ENCODE measurements at places on chromosomes 5 and 9. TPM values are rescaled to one million over a fixed set of nuclear protein-coding genes. Genes with fewer than 3 reads are reported as not detected.

- no peak for DNase-seq
- H3K27ac ChIP-seq = no peak overlapping the region
- no peaks in the 10 kb centered on the region for H3K36me3 ChIP-seq
These were observed 249.0 kb downstream of the MEF2C start for GRCh38 chr5:88634014-88634413.

DNA sequence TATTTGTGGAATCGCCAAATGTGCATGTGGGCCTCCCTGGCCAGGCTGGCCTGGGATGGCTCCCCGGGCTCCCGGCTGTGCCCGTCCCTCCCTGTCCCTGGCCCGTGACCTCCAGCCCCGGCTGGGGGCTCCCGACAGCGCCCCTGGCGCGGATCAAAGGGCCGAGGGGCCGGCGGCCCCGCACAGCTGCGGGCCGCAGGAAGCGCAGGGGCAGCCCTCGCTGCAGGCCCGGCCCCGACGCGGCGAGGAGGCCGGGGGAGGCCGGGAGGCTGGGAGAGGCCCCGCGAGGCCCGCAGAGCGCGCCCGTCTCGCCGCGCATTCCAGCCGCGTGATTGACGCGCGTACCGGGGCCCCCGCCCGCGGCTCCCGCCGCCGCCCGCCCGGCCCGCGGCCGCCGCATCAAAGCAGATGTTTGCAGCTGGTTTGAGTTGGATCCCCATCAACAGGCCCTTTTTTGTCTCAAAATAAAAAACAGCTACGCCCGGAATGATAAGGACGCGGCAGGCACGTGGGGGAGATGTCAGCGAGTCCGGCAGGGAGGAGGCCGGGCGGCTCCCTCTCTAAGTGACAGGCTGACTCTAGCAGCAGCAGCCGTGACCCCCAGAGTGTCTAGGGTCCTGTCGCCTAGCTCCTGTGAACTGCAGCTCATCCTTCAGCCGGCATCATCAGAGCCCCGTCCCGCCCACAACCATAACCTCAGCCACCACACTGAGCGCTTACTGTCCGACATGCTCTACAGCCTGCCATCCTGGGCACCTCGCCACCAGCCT, 69.4 kb downstream of the LMX1B start:
- DNase-seq = no peak
- no peak overlapping the region for H3K27ac ChIP-seq
- no peaks in the 10 kb centered on the region for H3K4me1 ChIP-seq
- peaks cover 3% of the 10 kb centered on the region for H3K27me3 ChIP-seq

DNA sequence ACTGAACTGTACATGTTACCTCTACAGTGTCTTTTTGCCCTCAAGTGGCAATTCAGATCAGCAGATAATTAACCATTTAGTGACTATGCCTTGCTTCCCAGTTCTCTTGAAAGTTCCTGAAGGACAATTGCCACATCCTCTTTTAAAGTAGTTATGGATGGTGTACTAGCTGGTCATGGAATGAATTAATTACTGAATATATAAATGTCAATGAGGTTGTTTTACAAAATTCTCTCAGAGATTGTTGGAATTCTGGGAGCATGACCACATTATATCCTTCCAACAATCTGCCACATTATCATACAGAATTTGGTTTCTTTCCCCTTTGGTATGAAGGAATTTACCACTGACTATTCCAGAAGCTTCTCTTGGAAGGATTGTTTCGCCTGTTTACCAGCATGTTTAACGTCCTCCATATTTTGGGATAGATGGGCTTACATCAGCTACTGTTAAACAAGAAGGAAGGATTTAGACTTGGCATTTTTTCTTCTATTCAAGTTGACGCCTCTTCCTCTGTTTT, 176.4 kb downstream of the CD180 start:
- DNase-seq = no peak
- H3K27ac ChIP-seq = no peak overlapping the region
- peaks cover 13% of the 10 kb centered on the region for H3K4me1 ChIP-seq
- H3K4me3 ChIP-seq = no peak overlapping the region

- H3K27me3 ChIP-seq = no peaks in the 10 kb centered on the region
- H3K27ac ChIP-seq = peak overlapping the region; percentile 25
- no peak for DNase-seq
- no peaks in the 10 kb centered on the region for H3K36me3 ChIP-seq
- H3K4me3 ChIP-seq = no peak overlapping the region
These were observed 78.2 kb downstream of the ANKRD55 start for GRCh38 chr5:56154732-56155484.

The FCN2 gene
- total RNA-seq = 0.16 TPM

The RNF130 gene
- total RNA-seq = 40.9 TPM

- H3K36me3 ChIP-seq = peaks cover 1% of the 10 kb centered on the region
- H3K4me3 ChIP-seq = peak overlapping the region; percentile 99
- peak overlapping the region; percentile 84 for H3K27ac ChIP-seq
These were observed 519 bp downstream of the HSPA5 start for GRCh38 chr9:125240649-125240999.

DNA sequence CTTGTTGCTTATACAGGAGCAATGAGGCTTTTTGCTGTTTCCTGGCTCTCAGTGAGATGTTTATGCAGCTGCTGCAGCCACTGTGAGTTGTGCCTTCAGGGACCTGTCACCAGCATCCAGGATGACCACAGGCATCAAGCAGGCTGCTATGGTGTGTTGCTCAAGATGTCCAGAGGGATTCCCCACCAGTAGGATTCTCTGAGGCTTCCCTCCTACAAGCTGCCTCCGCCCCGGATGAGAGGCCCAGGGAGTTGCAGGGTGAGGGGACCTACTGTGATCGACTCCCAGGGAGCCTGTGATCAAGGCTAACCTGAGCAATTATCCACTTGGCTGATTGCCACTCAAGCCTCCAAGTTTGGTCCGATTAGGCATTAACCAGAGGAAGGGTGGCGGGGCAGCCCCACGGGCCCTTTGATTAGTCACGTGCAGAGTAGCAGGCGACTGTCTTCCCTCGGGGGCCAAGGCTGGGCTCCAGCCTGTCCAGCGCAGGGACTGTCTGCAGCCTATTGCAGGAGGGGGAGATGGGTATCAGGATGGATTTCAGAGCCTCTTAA, 1.8 kb upstream of the FAT2 start:
- no peak overlapping the region for H3K27ac ChIP-seq
- no peak for DNase-seq
- no peaks in the 10 kb centered on the region for H3K36me3 ChIP-seq
- no peak overlapping the region for H3K4me3 ChIP-seq

The KCTD16 gene
- 3.2 TPM for total RNA-seq

DNA sequence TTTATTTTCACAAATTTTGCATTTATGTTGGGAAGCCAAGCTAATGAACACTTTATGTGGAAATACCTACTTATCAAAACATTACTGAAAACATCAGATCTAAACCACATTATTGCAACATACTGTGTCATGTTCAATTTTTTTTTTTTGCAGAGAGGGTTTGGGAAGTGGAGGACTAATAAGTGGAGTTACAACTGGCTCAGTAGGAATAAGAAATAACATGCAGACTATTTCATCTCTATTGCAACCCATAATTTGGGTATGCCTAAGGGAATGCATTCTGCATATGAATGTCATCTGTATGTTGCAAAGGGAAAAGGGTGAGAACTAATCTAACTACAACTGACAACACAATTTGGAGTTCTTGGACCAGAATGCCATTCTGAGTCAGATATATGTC, 41.8 kb downstream of the APC start:
- H3K4me3 ChIP-seq = no peak overlapping the region
- no peak overlapping the region for H3K27ac ChIP-seq
- no peaks in the 10 kb centered on the region for H3K27me3 ChIP-seq
- no peaks in the 10 kb centered on the region for H3K36me3 ChIP-seq

DNA sequence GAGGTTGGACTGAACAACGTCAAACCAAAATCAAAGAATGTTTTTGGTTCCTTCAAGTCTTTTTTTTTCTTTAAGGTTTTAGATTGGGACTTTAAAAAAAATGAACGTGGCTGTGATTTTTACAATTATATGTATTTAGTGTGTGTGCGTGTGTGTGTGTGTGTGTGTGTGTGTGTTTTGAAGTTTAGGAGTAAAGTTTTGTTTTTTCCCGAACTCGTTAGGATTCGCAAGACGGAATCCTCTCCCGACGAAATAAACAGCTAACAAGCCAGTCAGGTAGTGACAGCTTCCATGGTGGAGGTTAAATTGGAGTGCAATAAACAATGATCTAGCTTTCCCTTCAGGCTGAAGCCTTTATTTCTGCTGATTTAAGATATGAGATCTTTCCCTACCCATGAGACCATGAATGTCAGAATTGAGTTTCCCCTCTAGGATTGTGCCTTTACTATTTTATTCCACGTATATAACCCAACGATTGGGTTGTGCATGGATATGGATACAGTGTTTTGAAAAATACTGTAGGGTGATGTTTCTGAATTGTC, 1.2 kb downstream of the KIAA1958 start:
- H3K4me3 ChIP-seq = peak overlapping the region; percentile 88
- H3K27me3 ChIP-seq = no peaks in the 10 kb centered on the region
- no peak for DNase-seq
- H3K4me1 ChIP-seq = peaks cover 10% of the 10 kb centered on the region
- no peak overlapping the region for H3K27ac ChIP-seq

DNA sequence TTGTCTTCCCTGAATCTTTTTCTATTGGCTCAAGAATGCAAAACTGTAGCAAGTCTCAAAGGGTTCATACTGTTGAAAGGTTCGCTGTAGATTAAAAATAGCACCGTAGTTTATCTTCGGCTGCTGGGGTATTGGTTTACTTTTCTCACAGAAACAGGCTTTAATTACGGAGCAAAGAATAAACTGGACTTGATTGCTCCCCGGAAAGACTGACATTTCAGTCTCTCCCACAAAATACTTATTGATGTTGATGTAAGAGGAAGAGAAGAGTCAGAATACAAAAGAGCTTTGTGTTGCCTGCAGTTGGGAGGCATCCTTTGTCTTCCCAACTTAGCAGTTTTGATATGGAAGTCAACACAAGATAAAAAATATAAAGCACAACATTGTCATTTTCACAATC, 183.9 kb upstream of the DMAC1 start:
- DNase-seq = no peak
- H3K27me3 ChIP-seq = no peaks in the 10 kb centered on the region
- H3K4me3 ChIP-seq = no peak overlapping the region

The UBAP2 gene
- 13.5 TPM for total RNA-seq

The CEP120 gene
- 8.9 TPM for total RNA-seq

DNA sequence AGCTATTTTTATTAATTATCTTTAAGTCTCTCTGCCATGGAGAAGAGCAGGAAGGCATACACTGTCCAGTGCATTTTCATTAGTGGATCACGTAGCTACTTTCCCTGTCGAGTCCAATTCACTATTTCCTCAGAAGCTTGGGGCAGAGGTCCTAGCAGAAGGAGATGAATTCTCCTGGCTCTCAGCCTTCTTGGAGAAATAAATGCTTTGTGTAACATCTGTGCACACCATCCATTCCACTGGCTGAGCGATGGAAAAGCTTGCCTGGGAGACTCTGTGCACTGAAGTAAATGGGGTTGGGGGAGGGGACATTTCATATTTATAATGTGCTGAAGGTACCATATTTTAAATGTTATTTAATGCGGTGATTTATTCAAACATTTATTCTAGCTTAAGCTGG, 23.4 kb downstream of the PROP1 start:
- H3K4me3 ChIP-seq = no peak overlapping the region
- no peak overlapping the region for H3K27ac ChIP-seq
- H3K4me1 ChIP-seq = no peaks in the 10 kb centered on the region
- H3K36me3 ChIP-seq = no peaks in the 10 kb centered on the region
- H3K27me3 ChIP-seq = no peaks in the 10 kb centered on the region

DNA sequence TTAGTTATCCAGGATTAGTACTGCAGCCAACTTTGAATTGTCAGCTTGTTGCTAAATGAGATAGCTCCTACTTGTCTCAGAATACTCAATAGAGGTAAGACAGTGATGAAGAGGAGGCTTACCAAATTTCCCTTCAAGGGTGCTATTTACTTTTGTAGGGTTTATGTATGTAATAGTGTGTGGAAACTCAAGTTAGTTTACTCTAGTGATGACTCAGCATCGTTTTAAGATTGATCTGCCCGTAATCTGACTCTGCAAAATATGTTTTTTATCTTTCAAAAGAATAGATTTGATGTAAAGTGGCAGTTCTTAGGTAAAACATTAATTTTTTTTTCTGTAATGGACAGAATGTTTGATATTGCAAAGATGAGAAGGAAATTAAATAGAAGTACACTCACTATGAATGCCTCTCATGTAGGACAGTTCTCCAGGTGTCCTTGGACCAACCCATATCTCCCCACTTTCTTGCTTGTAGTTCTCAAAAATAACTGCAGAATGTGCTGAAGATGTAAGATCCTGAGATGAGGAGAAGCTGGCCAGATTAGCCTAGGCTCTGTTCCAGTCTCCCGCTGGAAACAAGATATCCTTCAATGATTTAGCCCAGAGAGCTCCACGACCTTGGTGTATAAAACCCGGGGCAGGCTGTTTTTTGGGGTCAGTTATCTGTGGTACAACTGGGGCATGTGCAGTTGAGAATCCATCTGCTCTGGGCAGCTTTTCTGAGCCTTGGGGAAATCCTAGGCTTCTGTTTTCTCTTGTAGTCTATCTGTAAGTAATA, 24.4 kb upstream of the MROH2B start:
- no peaks in the 10 kb centered on the region for H3K36me3 ChIP-seq
- no peaks in the 10 kb centered on the region for H3K4me1 ChIP-seq
- H3K27ac ChIP-seq = no peak overlapping the region
- no peaks in the 10 kb centered on the region for H3K27me3 ChIP-seq
- DNase-seq = no peak
- H3K4me3 ChIP-seq = no peak overlapping the region

DNA sequence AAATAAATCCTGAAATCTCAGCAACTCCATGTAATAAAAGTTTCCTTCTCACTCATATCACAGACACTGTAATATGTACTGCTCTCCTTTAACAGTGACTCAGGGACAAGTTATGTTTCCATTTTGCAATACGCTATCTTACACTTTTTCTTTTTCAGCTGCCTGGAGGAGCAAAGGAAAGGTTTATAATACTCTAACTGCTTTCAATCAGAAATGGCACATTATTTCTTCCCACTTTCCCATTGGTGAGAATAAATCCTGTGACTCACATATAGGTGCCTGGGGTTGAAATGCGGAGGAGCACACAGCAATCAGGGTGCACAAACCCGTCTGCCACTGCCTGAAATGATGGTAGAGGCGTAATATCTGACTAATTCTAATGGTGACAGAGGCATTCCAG, 186.6 kb downstream of the HINT1 start:
- no peaks in the 10 kb centered on the region for H3K36me3 ChIP-seq
- H3K4me1 ChIP-seq = peaks cover 16% of the 10 kb centered on the region
- no peak for DNase-seq
- no peak overlapping the region for H3K4me3 ChIP-seq
- no peak overlapping the region for H3K27ac ChIP-seq

DNA sequence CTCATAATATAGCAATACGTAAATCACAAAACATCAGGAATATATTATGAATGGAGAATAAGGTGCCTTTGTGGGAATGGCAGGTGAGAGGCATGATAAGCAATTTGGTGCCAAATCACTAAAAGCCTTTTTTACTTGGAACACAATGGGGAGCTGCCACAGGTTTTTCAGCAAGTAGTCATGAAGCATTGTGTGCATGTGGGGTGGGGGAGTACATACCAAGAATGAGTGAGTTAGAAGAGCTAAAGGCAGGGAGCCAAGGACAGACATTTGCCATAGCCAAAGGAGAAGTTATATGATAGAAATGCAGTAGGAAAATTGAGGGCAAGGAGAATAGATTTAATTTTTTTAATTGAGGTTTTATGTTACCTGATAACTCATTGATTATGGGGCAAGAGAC, 445.0 kb upstream of the SMC2 start:
- H3K4me3 ChIP-seq = no peak overlapping the region
- no peak overlapping the region for H3K27ac ChIP-seq
- H3K27me3 ChIP-seq = no peaks in the 10 kb centered on the region
- no peak for DNase-seq
- no peaks in the 10 kb centered on the region for H3K4me1 ChIP-seq

The ZNF608 gene
- 10.0 TPM for total RNA-seq

GRCh38 chr5:36214436-36214835, 27.3 kb downstream of the NADK2 start:
- no peak for DNase-seq
- H3K4me1 ChIP-seq = no peaks in the 10 kb centered on the region
- H3K27me3 ChIP-seq = no peaks in the 10 kb centered on the region
- H3K4me3 ChIP-seq = no peak overlapping the region

Measured in pancreas (tissue), 10 donors.